ENCODE measurements at places on chromosomes 13 and 19.

- H3K27ac ChIP-seq: no peak overlapping the region
- no peak overlapping the region for H3K4me3 ChIP-seq
- H3K27me3 ChIP-seq: peaks cover 45% of the 10 kb centered on the region
- H3K36me3 ChIP-seq: no peaks in the 10 kb centered on the region
- no peak for DNase-seq
- peaks cover 9% of the 10 kb centered on the region for H3K4me1 ChIP-seq
These were observed 7.0 kb downstream of the PDX1 start for GRCh38 chr13:27926644-27927434.

DNA sequence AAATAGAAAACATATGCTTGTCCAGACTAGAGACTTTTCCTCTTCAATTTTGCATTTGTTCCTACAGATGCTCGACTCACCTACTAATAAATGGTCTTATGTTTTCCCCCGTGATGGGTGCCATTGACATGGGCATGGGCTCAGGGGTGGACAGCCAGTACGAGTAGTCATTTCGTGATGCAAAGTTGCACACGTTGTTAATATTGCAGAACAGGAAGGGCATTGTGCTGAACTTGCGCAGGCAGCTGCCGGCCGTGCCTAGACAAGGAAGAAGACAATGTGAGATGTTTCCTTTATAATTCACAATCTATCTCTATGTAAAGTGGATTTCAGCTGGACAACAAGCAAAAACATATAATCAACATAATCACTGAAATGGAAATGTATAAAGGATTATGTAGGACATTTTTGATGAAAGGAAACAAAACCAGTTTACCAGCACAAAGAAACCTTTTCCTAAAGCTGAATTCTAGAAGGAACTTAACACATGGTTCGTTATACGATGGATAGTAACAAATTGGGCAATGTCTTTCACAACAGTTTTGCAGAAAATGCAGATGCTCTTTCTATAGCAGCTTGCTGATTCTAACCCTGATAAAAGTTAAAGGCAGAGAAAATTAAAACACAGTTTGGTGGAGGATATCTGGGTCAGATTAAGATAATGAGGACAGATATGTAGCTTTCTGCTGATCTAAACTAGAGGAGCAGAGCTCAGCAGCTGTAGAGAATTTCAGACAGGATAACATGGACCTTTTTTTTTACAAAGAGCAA is 145.7 kb downstream of the COL4A1 start:
- DNase-seq: no peak
- H3K4me1 ChIP-seq: no peaks in the 10 kb centered on the region
- no peak overlapping the region for H3K4me3 ChIP-seq
- no peak overlapping the region for H3K27ac ChIP-seq
- no peaks in the 10 kb centered on the region for H3K36me3 ChIP-seq

DNA sequence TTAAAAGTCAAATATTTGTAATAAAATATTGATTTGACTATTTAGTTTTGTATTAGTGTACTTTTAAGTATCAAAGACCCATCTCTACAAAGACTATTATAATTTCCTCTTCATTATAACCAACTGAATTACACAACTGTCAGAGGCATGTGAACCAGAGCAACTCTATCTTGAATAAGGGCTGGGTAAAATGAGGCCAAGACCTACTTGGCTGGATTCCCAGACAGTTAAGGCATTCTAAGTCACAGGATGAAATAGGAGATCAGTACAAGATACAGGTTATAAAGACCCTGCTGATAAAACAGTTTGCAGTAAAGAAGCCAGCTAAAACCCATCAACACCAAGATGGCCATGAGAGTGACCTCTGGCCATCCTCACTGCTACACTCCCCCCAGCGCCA is 36.2 kb upstream of the ATP12A start:
- H3K27ac ChIP-seq: no peak overlapping the region
- no peak overlapping the region for H3K4me3 ChIP-seq
- H3K27me3 ChIP-seq: no peaks in the 10 kb centered on the region
- no peaks in the 10 kb centered on the region for H3K4me1 ChIP-seq
- no peak for DNase-seq
- no peaks in the 10 kb centered on the region for H3K36me3 ChIP-seq

DNA sequence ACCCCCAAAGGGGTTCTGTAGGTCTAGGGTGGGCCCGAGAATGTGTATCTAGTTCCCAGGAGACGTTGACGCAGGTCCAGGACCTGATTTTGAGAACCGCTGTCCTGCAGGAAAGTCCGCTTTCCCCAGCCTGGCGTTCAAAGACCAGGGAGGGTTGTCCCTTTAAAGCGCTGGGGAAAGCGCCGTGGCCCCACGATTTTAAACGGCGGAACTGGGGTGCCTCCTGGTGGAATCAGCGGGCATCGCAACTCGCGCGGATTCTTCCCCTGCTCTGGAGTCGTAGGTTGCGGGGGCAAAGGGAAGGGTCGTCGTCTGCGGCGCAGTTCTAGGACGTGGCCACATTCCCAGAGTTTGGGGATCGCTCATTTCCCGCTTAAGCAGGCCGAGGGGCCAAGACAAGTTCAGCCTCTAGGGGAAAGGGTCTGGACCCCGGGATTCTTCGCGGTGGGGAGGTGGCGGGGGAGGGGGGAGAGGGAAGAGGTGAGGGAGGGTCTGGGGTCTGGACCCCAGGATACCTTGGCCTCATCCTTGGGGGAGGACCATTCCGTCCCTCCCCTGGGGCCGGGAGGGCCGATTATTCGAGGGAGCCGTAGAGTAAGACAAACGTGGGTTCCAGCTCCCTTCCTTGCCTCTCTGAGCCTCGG is 7.7 kb downstream of the PNMA8B start:
- no peak overlapping the region for H3K4me3 ChIP-seq
- no peaks in the 10 kb centered on the region for H3K36me3 ChIP-seq
- DNase-seq: peak; percentile 53
- no peak overlapping the region for H3K27ac ChIP-seq

DNA sequence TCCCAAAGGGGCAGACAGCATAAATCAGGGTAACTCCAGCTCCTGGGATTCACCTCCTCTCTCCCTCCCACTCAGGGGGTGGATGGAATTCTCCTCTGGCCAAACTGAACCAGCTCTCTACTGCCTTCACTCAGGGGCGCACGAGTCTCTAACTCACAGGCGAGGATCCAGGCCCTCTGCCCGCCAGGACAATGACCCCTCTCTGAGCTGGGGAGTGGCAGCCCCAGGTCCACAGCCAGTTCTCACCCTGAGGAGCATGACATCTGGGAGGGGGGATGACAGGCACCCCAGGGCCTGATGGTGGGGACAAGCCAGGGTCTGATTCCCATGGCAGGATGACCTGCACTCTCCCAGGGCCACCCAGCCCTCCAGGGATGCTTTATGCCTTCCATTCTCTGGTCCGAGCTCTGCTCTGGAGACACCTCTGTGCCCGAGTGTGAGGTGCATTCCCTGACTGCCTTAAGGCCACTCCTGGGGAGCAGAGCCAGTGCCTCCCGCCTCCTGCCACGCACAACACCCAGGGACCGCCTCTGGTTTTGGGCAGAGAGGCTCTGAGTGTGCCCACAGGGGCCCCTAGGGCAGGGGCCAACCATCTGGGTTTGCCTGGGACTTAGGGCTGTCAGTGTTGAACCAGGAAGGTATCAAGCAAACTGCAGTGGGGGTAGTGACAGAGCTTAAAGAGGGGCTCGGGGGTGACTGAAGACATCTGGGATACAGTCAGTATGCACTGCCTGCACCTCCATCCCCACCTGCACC is 66.2 kb downstream of the GNG7 start:
- no peaks in the 10 kb centered on the region for H3K36me3 ChIP-seq
- no peak for DNase-seq
- H3K4me1 ChIP-seq: peaks cover 6% of the 10 kb centered on the region

- DNase-seq: no peak
- H3K36me3 ChIP-seq: no peaks in the 10 kb centered on the region
- H3K4me3 ChIP-seq: no peak overlapping the region
- no peaks in the 10 kb centered on the region for H3K27me3 ChIP-seq
- no peak overlapping the region for H3K27ac ChIP-seq
These were observed 1198.3 kb downstream of the OLFM4 start for GRCh38 chr13:54226876-54227275.

- no peak overlapping the region for H3K4me3 ChIP-seq
- H3K36me3 ChIP-seq: no peaks in the 10 kb centered on the region
- H3K27me3 ChIP-seq: no peaks in the 10 kb centered on the region
- no peak for DNase-seq
These were observed 378.0 kb downstream of the DNAJC15 start for GRCh38 chr13:43401361-43401760.

DNA sequence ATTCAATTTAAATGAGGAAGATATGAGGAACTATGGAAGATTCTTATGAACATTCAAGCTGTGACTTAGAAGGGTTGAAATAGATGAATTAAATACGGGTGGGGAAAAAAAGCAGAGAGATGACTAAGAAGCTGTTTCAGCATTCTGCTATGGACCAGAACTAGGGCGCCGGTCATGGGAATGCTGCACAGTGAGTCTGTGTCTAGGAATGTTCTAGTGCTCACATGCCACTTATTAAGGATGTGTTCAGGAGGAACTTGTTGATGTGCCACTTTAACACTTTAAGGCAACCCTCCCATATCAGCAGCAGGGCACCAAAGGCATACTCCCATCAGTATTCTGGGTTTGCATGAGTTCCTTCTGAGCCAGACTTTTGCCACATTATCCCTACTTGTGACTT is 152.1 kb downstream of the POSTN start:
- H3K4me1 ChIP-seq: no peaks in the 10 kb centered on the region
- no peaks in the 10 kb centered on the region for H3K27me3 ChIP-seq
- H3K4me3 ChIP-seq: no peak overlapping the region
- H3K36me3 ChIP-seq: no peaks in the 10 kb centered on the region
- H3K27ac ChIP-seq: no peak overlapping the region
- no peak for DNase-seq

- no peak for DNase-seq
- peaks cover 5% of the 10 kb centered on the region for H3K36me3 ChIP-seq
- H3K27me3 ChIP-seq: peaks cover 25% of the 10 kb centered on the region
These were observed 8.0 kb downstream of the C19orf25 start for GRCh38 chr19:1471010-1471514.

DNA sequence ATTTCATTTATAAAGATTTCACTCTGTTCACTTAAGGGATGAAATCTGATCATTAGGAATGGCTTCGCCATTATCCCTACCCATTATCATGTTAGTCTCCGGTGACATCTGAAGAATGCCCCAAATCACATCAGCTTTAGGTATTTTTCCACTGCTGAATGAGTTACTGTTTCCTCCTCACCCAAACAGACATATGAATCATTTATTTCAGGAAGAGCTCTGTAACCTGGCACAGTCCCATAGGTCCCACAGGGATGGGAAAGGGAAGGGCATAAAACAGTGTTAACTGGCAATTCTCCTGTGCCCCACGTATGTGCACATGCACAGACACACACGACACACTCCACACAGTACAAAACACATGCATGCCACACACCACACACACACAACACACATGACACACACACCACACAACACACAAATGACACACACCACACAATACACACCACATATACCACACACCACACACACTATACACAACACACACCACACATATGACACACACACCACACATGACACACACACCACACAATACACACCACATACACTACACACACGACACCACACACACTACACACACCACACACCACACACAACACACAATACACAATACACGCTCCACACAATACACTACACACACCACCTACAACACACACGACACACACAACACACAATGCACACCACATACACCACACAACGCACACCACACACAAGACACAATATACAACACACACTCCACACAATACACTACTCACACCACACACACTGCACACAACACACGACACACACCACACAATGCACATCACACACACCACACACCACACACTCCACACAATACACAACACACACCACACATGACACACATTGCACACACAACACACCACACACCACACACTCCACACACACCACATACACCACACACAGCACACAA is 15.4 kb downstream of the TMEM255B start:
- H3K36me3 ChIP-seq: no peaks in the 10 kb centered on the region
- DNase-seq: no peak

DNA sequence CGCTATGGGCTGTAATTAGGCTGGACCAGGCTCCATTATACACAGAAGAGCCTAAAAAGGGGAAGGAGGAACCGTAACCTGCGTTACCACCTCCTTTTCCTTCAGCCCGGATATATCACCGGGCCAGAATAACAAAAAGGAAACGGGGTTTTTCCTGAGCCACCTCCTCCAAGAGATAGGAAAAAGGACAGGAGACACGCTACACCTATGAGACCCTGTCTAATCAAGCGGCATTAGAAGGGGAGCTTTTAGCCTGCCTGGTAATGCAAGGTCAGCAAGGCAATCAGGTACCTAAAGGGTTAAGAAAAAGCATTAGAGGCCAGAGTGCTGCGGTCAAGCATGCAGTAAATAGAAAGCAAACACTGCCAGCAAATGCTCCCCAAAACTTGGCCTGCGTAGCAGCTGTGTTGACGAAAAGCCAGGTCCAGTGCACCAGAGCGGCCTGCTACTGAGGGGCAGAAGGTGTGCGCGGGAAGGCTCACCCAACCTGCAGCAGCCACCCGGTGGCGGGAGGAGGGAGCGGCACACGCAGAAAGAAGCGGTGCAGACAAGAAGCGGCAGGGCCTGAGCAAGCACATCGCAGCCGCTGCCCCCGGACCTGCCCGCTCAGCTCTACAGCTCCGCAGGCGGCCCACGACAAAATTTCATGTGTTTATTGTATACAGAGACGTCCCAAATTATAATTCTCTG is 1466.1 kb downstream of the UQCRFS1 start:
- H3K36me3 ChIP-seq: no peaks in the 10 kb centered on the region
- H3K27ac ChIP-seq: no peak overlapping the region
- no peaks in the 10 kb centered on the region for H3K4me1 ChIP-seq

- H3K27me3 ChIP-seq: no peaks in the 10 kb centered on the region
- no peaks in the 10 kb centered on the region for H3K36me3 ChIP-seq
- H3K27ac ChIP-seq: peak overlapping the region; percentile 67
- H3K4me1 ChIP-seq: no peaks in the 10 kb centered on the region
- peak overlapping the region; percentile 47 for H3K4me3 ChIP-seq
- DNase-seq: peak; percentile 26
These were observed 65.6 kb downstream of the IER2 start for GRCh38 chr19:13215572-13216380.

DNA sequence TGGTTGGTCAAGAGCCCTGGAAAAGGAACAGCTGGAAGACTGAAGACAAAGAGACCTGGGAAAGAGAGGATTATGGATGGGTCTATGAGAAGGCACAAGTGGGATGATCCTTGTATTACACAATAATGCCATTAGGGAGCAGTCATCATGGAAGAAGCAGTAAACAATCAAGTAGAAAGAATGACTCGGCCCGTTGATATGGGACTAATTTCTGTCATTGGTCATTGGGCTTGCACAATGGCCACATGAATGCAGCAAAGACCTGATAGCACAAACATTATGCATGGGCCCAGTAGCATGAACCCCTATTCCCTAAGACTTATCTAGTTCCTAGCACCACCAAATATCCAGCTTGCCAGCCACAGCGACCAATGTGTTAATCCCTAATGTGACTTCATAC is 390.3 kb upstream of the ZNF507 start:
- no peak for DNase-seq
- no peak overlapping the region for H3K27ac ChIP-seq
- H3K36me3 ChIP-seq: no peaks in the 10 kb centered on the region
- H3K27me3 ChIP-seq: no peaks in the 10 kb centered on the region
- no peak overlapping the region for H3K4me3 ChIP-seq
- no peaks in the 10 kb centered on the region for H3K4me1 ChIP-seq

All from effector memory CD4-positive, alpha-beta T cell (primary cell).